Stimulated activated CD4-positive, alpha-beta T cell treated with anti-CD3 and anti-CD28 coated beads, Interleukin-12 subunit alpha, Interleukin-12 subunit beta, amount 100 ng/mL, for 4 hours (primary cell): ENCODE measurements at places on chromosomes 4 and X.

- no peak for DNase-seq
These were observed 384.5 kb downstream of the GRXCR1 start for GRCh38 chr4:43277003-43277402.

GRCh38 chr4:36310793-36311192, 29.4 kb downstream of the DTHD1 start:
- DNase-seq, result no peak

DNA sequence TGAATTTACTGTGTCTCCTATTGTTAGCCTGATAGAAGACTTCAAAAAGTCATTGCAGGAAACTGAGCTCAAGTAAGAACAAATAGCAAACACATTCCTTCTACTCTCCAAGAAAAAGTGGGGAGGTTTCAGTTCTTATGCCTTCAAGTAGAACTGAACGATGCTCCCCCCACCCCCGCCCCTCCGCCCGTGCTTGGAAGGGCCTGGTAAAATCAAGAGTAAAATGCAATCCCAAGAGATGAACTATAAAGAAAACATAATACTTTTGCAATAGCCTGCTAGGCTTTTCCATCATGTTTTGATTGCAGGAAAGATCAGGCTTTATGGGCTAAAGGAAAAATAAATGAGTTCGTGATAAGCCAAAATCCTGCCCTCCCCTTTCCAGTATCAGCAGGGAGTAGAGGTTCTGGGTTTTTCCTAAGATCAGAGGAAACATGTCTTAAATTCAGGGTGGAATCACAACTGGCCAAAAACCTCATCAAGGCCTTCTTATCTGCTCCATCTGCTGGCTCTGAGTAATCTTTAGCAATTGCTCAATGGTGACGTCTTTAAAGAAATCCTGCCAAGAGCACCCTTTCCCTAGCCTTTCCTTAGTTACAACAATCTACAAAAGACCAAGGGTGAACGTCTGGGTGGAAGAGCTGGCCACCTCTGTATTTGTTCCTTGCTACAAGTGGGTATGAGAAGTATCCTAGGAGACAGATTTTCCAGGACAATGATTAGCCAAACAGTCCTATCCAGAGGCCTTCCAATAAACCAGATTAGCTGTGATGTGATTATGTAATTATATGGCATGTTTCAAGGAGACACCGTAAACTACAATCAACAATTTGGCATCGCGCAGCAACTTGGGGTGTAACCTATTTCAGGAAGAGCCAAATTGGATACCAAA, 66.3 kb upstream of the FAM9C start:
- DNase-seq, result no peak

DNA sequence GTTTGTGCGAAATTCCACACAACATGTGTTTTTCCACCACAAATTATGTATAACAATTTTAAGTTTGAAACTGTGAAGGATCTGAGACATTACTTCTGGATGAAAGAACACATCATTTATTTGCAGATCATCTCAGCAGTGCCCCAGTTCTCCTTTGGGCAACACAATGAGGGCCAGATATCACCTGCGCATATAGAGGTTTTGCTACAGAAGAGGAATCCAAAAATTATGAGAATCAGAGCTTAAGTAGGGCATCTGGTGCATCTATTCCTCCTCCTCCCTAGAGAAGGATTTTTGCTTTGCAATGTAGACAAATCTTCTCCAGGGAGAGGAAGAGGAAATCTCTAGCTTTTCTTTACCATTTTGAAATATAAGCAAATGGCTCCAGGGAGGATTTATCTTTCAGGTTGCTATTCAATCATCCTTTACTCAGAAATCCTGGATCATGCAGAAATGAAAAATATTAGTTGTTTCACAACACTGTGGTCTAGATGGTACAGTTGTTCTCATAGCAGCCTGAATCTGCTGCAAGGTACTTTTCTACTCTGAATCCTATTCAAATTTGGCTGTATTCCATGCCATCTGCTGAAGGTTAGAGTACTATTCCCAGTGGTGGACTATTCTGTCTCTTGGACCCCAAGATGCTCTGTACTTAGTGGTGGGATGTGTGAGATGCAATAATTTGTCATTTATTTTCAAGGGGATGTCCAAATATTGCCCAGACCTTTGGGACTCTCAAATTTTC, 132.1 kb downstream of the SNCA start:
- DNase-seq, result no peak

DNA sequence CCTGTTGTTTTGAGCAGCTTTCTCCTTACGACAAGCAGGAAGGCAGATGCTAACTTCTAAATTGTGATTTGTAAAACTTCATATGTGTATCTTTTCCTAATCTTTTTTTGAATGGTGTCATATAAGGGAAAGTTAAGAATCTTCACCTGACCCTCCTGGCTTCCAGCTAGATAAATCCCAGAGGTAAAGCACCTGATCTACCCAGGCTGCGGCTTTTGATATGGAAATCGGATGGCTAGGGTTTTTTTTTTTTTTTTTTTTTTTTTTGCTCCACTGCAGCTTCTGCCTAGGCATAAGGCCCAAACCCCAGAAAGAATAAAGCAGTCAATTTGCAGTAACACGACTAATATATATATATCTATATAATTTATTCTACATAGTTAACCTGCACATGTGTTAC, 10.0 kb downstream of the MAB21L2 start:
- no peak for DNase-seq

DNA sequence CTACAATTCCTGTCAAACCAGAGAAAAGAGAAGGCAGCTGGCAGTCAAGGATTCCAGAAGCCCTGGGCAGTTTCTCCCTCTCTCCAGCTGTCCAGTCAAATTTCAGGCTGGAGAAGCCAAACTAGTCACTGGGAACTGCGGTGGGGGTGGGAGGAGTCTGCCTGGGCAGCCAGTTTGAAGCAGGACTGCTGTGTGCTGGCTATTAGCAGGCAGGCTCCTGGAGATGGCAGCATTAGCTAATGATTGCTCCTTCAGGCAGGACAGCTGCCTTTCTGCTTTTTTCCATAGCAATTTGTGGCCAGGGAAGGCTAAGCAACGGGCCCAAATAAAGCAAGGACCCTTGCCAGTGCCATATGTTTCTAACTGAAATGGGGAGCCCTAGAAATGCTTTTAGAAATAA, 44.7 kb upstream of the FGF13 start:
- DNase-seq, result no peak

- DNase-seq, result no peak
These were observed 261.8 kb upstream of the EDNRA start for GRCh38 chr4:147219145-147219544.

- no peak for DNase-seq
These were observed 3.0 kb upstream of the NAP1L2 start for GRCh38 chrX:73217621-73218020.

- no peak for DNase-seq
These were observed 19.7 kb upstream of the ACSL1 start for GRCh38 chr4:184845367-184846021.

DNA sequence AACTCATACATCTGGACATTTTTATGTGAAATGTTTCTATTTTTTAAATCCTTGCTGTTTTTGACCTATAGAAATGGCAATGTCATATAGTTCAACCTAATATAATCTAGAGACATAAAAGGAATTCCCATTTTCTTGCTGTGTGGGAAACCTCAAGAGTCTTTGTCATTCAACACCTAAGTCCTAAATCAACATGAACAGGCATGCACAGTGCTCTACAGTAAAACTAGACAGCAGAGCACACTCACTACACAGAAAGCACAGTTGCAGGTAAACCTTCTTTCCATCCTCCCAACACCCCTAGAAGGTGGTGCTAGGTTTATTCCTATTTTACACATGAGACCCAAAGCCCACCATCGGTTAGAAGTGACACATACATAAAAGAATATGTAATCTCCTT, 79.1 kb upstream of the C1QTNF7 start:
- no peak for DNase-seq

DNA sequence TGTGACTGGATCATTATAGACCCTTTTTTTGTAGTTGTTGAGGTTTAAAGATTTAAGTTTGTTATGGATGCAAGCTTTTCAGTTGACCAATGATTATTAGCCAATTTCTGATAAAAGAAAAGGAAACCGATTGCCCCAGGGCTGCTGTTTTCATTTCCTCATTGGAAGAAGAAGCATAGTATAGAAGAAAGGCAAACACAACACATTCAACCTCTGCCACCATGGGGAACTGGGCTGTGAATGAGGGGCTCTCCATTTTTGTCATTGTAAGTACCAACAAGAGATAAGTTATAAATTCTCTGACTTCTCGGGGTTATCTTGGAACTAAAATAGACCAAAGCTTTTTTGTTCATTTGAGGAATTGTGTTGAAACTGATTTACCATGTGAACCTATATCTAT, at the start of gene CYBB:
Gene CYBB, plus strand, starts transcription at position 203 of the 400 bp plus-strand sequence. Its CDS starts 19 bp downstream, at position 222.
- no peak for DNase-seq

- no peak for DNase-seq
These were observed 118.0 kb downstream of the PWWP3B start for GRCh38 chrX:106286053-106286650.

GRCh38 chrX:35445912-35446311, 352.2 kb upstream of the MAGEB16 start:
- no peak for DNase-seq

GRCh38 chrX:13688384-13688957, 457 bp upstream of the RAB9A start:
- no peak for DNase-seq

- DNase-seq, result peak; percentile 16
These were observed 100.1 kb downstream of the REPS2 start for GRCh38 chrX:17046478-17047097.

GRCh38 chrX:17616936-17617335, 120.4 kb upstream of the SCML1 start:
- no peak for DNase-seq

DNA sequence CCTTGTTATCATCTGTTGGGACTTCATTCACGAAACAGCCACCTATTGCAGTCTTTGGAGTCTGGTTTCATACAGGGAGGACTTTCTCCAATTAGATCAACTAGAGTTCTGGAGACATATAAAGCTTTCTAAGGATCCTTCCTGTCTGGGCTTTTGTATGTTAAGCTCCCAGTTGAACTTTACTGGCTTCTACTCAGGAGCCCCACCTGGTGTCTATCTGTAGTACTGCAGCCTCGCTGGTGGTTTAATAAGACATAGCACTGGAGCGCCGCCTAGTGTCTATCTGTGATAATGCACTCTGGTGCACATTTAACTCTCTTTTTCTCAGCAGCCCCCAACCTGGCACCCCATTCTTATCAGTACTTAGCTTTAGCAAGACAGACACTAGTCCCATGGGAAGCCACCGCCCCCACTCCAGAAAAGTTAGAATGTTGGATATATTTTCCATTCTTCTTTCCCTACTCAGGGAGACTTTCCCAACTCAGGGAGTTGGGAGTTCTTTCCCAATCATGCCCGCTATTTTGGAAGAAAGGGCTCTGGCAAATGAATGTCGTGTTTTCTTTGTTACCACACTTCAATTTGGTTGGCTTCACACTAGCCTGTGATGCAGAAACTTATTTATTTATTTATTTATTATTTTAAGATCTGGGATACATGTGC, 36.9 kb upstream of the SYTL4 start:
- DNase-seq, result peak; percentile 81

DNA sequence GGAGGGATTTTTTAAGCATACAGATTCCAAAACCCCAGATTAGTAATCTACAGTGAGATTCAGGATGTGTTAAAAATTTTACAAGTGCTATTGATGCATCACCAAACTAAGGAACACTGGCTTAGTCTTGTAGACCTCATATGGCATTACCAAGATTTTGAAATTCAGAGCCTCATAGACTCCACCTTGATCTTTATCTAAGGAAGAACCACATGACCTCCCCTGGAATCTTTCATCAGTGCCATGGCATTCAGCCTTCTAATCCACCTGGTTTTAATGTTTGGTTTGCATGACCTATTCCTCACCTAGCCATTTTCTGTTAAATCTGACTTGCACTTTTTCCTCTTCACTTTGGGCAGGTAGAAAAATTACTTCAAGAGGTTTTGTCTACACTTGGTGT, 171.6 kb downstream of the NKX6-1 start:
- no peak for DNase-seq

DNA sequence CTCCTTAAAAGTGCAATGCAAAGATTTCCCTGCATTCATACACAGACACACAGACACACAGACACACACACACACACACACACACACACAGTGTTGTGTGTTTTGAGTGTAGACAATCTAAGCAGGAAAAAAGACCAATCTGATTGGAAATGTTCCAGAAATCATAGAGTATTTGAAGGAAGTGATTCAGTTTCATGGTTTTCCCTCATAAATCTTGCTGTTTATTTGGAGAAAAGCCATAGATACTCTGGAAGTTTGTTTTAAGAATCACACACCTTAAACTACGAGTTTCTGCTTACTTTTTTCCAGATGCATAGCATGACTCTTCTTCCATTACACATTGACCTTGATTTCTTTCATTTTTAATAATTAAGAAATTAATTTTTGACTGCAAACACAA, 298.5 kb upstream of the BMP3 start:
- DNase-seq, result no peak

DNA sequence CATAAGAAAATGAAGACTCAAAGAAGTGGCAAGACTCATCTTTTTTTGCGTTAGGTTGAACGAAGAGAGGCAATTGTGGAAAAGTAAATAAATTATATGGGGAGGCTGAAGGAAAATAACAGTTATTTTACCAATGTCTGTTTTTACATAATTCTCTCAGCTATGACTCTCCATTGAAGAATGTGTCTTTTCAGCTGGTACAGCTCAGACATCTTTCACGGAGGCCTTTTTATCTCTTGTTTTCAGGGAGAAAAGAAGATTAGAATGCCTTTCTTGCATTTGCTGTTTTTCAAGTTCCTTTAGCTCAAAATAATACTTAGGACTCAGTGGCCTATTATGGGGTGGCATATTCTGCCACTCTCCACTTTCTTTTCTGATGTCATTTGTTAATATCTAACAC, 153.0 kb downstream of the ADAM29 start:
- DNase-seq, result no peak
